Stimulated activated memory B cell treated with anti-CD40 and anti-IgM and Interleukin-4, amounts not matched to agents 10 μg/mL and 1 μg/mL and 100 μg/mL, for 72 hours (primary cell): ENCODE measurements at places on chromosomes 3 and 15.
A peak's percentile ranks its signal among the peaks of the same experiment; 100 is the strongest.

DNA sequence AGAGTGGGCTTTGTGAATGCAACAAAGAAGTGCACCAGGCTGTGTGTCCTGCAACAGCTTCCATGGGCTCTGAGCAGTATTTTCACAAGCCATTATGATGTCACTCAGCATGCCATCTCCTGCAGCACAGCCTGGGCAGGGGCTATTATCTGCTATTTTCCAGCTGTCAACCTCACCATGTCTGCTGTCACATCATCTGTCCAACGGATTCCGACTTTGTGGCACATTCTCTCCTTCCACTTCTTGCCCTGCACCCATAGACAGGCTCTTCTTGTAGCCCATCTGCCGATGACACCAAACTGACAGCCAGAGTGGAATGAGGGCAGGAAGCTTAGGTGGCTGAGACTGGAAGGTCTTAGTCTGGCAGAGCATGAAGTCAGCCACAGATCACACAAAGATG is 691.9 kb downstream of the NTRK3 start:
- peak; percentile 34 for ATAC-seq

DNA sequence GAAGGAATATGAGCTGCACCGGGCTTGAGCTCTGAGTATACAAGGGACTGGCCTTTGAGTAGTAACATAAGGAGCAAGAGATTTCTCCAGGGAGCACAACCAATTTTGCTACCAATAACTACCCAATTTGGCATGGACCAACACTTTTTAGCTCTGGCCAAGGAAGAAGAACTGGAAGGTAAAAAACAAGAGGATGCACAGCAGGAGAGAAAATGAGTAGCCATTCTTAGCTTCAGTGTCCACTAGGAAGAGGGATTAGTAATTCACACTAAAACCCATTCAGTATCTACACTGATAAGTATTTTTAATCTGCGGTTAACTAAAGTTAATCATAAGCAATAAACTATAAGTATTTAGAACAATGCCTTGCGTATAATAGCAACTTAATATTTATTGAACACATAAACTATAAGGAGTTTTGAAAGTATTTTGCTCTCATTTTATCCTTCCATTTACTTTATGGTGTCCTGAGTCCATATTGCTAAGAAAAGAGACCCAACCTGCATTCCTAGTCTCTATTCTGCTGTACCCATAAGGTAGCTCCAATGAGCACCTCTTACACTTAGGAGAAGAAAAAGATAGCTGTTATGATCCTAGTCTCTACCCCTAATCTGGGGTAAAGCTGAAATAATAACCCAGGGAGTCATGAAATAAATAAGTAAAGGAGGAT is 268.9 kb downstream of the IGSF11 start:
- no peak for ATAC-seq

DNA sequence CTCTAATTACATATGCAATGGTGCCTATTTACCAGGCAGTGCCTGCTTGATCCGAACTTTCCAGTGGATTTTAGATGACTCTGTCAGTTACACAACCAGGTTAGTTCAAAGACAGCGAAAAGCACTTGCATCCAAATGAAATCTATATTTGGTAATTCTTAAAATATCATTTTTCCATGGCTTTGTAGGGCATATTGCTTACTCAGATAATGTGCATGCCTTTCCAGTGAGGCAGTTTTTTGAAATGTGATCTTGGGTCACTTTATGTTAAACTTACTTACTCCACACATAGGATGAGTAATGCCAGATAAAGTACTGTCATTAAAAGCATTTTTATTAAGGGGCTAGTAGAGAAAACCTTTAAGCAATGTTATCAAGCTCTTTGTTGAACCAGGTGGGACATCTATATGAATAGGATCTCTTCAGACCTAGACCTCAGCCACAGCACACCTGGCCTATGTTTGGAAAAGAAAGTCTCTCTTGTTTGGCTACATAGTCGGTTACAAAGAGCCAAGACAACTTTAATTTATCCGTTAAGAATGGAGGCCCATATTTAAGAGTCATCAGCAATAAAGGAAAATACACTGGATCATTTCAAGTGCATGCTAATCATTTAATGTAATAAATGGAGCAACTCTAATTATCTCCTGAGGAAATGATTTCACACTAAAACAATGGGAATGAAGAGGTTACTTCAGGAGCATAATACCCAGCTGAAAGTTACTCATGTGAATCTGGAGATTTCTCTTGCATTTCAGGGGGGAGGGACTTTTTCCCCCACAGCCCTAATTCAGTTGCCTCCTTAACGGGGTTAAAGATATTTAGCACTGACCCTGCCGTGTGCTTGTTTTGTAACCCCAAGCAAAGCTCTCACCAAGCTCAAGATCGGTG is 56.3 kb upstream of the TMCO5A start:
- no peak for ATAC-seq

GRCh38 chr15:64878705-64879104 is 33.0 kb upstream of the ANKDD1A start:
- ATAC-seq = no peak

DNA sequence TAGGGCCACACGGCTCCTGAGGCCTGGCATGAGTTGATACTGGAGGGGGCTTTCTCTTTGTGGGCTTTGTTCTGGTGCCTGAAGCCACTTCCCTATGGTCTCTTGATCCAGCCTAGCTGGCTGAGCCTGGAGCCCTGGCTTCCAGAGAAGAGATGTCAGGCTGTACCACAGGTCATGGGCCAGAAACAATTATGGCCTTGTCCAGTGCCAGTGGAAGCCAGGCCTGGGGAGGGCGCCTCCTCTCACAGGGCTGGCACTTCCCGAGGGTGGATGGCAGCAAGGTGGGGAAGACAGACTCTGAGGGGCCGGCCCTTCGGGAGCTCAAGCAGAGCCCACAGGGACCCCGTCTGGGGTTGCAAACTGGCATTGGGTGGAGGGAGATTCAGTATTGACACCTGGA is 34.9 kb upstream of the ACAD9 start:
- ATAC-seq = no peak

DNA sequence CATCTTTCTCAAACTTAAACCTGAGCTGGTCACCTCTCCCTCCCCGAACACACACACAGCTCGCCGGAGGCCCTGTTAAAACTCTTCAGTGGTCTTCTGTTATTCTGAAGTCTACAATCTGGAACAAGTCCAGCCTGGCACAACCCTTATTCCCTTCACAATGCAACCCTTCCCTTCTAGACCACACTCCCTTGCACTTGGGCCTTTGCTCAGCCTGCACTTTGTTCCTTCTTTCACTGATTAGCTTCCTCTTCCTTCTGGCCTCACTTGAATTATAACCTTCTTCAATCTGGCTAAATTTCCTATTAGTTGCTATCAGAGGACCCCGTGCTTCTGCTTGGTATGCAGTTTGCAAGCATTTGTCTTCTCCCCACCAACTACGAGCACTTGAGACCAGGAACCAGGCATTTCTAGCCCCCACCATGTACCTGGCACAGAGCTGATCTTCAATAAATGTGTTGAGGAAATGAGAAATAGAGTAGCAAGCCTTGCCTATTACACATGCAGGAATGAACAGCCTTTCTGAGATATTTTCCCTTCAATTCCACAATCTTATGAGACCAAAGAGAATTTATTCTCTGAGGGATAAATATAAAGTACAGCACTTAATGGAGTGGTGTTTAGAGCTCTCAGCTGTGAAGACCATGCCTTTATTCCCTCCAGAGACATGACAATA is 663.1 kb upstream of the ADAMTS9 start:
- no peak for ATAC-seq

DNA sequence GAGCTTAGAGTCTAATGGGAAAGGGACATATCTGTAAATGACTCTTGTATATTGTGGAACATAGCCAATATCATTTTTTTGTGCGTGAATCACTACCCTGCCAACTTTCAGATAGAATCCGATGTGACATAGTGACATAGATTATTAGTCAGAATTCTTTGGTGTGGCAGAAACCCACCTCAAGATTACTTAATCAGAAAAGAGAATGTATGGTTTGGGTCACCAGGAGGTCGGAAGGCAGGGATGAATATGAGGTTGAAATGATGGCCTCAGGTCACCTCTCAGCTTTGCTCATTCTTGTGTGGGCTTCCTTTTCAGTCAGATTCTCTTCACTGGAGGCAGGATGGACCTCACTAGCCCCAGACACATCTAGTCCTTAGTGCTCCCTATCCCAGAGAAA is 41.4 kb downstream of the SNAPC5 start:
- ATAC-seq = no peak

- ATAC-seq = no peak
Observed at GRCh38 chr3:160472344-160472743, 22.8 kb upstream of the TRIM59 start.

GRCh38 chr3:37198996-37199395 is 24.6 kb upstream of the LRRFIP2 start:
- no peak for ATAC-seq

DNA sequence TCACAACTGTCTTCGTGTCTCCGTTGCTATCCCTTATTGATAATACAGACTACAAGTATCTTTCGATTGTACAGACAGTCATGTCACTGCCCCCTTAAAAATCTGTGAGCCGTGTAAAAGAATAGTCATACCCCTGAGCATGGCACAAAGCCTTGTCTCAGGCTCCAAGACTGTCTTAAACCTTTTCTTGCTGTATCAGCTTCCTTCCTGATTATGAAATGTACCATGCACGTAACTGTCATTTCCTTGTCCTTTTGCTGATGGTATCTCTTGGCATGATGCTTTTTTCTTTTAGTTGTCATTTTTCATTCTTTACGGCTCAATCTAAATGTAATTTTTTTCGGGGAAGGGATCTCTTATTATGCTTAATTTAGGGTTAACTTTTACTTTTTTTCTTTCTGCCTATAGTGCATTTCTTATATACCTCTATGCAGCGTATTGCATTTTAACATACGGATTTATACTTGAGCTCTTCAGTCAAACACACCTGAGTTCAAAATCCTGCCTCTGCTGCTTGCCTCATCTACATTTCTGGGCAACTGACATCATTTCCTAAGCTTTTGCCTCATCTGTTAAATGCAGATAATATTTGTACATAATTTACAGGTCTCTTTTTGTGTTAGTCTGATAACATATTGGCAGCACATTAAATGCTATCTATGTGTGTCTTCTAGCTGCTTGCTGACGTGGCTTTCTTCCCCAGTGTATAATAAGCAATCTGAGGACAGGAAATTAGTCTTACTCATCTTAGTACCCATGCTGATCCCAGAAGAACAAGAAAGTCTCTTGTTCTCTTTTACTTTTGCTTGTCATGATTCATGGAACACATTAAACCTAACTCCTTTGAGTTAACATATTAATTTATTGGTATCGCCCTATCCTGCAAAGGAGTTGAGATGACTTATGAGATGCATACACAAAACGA is 57.3 kb downstream of the ROBO2 start:
- no peak for ATAC-seq

DNA sequence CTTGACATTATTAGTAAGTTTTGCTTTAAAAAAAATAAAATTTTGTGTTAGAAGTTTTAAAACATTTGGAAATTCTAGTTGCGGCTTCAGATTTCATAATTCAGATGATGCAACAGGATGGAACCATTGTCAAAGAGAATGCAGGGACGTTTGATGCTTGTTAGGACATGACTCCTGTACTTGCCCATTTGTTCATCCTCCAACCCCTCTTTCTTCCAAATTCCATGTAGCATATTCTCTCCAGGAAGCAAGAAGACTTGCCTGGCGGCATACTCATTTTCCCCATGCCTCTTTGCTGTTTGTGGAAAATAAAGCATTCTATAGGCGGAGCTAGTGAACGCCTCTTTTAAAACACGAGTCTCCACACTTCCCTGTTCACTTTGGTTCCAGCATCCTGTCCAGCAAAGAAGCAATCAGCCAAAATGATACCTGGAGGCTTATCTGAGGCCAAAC is at the start of gene CSTA:
TSS of gene CSTA (plus strand) at position 378 of the 453 bp plus-strand sequence. CDS start at position 423, 45 bp downstream.
- ATAC-seq = no peak

- ATAC-seq = no peak
Observed at GRCh38 chr15:25670025-25670554, 193.0 kb downstream of the ATP10A start.

GRCh38 chr15:56484287-56484686 is 19.4 kb upstream of the MNS1 start:
- no peak for ATAC-seq

- ATAC-seq = no peak
Observed at GRCh38 chr15:41821831-41822230, 6.1 kb upstream of the JMJD7 start.

GRCh38 chr15:74128785-74129585 is 1.4 kb upstream of the ISLR2 start:
- ATAC-seq = no peak

DNA sequence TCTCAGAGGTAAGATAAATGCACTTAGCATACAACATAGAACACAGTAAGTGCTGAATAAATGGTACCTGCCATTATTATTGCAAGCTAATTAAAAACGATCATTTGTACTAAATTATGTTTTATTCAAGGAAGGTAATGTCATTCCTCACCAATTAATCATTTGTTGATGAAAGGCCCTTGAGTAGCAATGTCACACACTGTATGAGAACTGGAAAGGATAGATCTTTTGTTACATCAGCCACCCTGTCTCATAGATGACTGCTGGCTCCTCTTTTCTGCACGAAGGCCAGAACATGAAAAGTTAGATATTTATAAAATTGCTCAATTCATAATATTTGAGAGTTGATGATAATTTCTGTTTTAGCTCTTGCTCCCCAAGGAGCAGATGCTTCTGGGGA is 415.4 kb downstream of the RBMS3 start:
- ATAC-seq = no peak

DNA sequence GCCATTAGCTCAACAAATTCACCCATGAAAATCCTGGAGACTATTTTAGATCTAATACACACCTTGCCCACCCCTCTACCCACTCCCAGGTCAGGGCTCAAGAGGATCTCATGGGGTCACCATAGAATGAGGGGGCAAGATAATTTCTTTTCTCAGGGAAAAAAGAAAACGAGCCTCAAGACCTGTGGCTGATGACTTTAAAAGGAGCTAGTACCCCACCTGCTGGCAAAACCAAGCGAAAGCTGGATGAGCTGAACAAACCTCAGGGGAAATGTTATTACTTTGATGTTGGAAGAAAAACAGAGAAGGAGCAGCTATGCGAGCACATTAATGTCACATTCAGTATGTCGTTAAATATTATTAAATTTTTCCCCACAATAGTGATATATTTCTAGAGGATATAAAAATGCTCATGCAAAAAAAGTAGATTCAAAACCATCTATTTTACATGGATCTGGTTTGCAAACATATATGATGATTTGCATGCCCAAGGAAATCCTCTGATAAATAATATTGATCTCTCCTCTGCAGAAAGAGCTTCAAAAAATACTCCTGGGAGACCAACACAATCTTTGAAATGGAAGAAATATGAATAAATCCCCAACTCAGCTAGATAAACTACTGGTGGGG is 37.7 kb downstream of the PLD1 start:
- ATAC-seq = no peak
